Activated CD4-positive, alpha-beta T cell treated with anti-CD3 and anti-CD28 coated beads, Interleukin-2, amount 10 ng/mL, durations not matched to agents 24 days and 14 days (primary cell): ENCODE measurements at places on chromosomes 12 and 14.

- peak; percentile 83 for DNase-seq
Observed at GRCh38 chr12:13864081-13864673, 117.2 kb downstream of the GRIN2B start.

- no peak for DNase-seq
Observed at GRCh38 chr12:4214877-4215228, 58.7 kb upstream of the CCND2 start.

DNA sequence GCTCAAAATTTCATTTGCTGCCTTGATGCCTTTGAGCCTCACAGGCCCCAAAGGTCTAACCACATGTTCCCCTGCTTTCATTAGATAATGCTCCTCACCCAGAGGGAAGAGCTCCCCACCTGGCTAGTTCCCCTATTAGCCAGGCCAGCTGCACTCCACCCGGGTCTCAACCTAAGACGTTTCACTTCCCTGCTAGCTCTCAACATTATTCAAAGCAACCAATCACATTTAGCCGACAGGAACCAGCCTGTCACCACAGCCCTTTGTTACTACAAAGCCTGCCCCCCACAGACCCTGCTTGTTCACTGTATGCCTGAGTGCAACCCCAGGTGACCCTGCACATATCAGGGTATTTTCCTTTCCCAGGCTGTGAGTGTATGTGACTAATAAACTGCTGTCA lies 78.6 kb downstream of the SLC15A5 start:
- no peak for DNase-seq

- no peak for DNase-seq
Observed at GRCh38 chr12:85531341-85531740, 251.3 kb downstream of the ALX1 start.

DNA sequence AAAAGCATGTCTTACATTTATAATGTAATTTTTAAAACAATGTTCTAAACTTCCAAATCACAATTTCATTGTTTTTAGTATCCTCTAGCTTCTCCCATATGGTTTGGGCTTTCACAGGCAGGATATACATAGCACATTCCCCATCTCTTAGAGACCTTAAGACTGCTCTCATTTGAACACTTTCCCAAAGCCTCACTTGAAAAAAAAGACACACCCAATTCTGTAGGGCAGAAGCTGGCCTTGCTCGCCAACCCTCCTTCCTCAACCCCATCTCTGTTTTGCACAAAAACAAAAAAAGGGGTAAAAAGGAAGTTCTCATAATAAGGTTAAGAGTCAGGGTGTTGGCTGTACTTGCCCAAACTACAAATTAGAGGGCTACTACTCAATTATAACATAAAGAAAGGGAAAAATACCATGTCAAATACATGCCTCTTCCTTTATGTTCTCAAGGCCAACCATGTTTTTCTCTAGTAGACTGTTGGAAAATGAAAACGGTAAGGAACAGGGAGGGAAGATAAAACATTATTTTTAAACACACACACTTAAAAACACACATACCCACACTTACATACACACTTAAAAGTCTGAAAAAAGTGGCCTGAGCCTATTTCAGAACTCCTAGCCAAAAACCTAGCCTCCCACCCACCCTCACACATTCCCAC lies 9.9 kb upstream of the KANSL2 start:
- DNase-seq: no peak
